ENCODE measurements at places on chromosomes 13 and 19.

DNA sequence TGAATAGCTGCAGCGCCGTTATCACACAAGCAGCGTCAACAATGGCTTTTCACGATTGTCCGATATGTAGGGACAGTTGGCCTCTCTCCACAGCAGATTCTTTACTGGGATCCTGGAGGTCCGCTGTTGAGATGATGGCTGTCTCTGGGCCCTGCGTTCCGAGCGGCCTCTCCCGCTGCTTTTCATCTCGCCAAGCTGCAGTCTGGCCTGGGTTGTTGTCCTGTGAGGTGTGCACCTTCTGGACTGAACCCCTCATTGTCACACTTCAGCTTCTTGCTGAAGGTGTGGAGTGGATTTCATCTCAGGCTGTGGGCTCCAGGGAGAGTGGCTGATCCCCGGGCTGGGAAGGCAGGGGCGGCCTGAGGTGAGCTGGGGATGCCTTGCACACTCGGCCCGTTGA lies 9.6 kb downstream of the UPF1 start:
- no peak for DNase-seq

DNA sequence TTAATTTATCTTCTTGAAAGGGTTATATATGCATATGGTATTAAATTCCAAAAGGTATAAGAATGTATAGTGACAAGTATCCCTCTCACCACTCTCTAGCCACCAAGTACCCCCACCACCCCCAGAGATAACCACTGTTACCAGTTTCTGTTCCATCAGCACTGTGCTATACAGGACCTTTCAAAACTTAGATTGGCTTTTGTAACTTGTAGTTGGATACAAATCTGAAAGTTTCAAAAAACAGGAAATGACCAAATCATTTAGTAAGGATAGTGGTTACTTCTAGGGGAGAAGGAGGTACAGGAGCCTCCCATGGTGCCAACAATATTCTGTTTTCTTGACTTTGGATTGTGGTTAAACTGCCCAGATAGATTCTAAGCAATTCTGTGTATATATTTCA lies 56.7 kb downstream of the AKAP11 start:
- no peak for DNase-seq

- DNase-seq = peak; percentile 63
Observed at GRCh38 chr19:44718441-44719261, 19.7 kb downstream of the CEACAM16 start.

DNA sequence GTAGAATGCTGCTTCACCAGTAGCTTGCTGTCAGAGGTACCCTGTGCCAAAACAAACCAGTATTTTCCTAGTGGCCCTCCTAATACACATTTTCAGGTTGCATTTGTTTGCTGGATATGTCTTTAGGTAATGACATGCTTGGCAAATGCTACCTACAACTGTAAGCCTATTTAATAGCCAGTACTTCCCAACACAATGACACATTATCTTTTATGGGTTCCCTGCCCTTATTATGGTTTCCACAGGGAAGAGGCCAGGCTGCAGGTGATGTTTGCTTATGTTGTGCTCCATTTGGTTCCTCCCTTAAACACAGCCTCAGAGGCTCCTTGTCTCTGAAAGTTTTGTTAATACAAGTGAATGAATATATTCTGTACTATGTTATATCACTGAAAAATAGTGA lies 24.7 kb downstream of the FRY start:
- no peak for DNase-seq

- no peak for DNase-seq
Observed at GRCh38 chr13:49543656-49544055, 41.7 kb downstream of the RCBTB1 start.

DNA sequence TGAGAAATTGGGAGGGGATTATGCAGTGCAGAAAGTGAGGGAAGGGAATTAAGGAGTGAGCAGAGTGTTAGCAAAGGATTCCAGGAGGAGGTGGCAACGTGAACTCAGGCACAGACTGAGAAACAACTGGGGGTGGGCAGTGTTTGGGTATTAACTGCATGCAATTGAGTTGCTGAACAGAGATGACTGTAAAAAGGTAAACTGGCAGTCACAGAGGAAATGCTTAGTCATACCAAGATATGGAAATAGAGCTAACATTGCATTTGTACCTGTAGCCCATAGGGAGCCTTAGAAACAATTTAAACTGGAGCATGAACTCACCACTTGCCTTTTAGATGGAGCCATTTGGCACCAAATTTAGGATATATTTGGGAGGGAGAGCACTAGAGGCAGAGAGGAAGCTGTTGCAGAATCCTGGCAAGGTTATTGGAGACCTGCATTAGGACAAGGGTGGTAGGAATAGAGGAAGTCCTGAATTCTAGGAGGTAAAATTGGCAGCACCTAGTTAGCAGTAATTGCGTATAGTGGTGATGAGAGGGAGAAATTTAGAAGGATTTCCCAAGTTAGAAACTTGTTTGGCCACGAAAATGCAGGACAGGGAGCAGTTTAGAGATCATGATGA lies 100.6 kb upstream of the FRY start:
- no peak for DNase-seq

DNA sequence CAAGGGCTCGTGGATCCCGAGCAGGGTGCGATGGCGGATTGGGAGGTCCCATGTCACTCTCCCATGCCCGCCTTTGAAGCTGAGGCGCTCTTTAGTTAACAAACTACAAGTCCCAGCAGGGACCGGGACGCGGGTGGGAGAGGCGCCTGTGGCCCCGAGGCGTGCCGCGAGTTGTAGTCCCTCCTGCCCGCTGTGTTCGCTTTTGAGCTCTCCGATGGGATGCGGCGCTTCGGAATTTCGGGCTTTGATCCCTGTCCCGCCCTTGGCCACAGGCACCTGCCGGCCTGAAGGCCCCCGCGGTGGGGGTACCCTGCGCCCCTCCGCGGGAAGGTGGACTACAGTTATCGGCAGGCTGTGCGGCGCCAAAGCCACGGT lies 11.0 kb downstream of the CYTH2 start:
- peak; percentile 73 for DNase-seq

DNA sequence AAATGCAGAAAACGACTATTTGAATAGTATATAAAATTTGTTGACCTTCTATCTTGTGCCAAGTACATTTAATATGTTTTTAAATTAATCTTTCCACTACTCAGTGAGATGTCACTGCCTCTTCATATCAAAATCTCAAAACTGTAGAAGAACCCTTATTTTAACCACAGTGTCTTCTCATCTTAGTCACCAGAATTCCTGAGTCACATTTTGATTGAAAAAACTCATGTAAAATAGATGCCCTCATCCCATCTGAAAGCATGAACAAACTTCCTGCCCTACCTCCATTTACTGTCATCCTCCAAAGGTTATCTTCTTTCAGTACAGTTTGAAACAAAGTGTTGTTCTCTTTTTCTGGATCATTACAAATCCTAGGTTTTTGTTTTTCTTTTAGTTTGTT lies 1215.4 kb downstream of the PCDH9 start:
- no peak for DNase-seq

- no peak for DNase-seq
Observed at GRCh38 chr19:28258829-28259228, 954.1 kb downstream of the UQCRFS1 start.

- no peak for DNase-seq
Observed at GRCh38 chr19:16244091-16244490, 46.4 kb downstream of the AP1M1 start.

DNA sequence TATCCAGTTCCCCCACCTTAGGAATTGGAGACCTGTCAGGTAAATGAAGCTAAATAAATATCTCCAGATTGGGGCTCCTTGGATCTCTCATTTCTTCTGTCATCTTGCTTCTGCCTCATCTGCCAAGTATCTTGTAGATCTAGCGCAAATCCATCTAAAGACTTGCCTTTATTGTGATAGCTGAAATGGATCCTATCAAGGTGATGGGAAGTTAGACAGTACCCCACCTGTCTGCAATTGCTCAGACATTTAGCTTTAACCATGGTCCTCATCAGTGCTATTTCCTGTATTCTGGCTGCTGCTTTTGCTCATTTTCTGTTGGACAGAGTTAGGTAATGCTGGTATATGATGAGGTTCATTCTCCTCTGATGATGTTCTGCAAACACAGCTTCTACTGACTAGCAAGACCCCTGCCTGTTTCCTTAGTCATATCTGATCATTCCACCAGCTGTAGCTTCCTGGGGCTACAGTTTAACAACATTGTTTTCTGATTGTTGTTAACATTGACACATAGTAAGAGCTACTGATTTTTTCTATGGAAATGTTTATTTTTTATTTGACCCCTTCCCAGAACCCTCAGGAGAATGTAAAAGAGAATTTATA lies 340.0 kb downstream of the DCT start:
- DNase-seq = no peak

DNA sequence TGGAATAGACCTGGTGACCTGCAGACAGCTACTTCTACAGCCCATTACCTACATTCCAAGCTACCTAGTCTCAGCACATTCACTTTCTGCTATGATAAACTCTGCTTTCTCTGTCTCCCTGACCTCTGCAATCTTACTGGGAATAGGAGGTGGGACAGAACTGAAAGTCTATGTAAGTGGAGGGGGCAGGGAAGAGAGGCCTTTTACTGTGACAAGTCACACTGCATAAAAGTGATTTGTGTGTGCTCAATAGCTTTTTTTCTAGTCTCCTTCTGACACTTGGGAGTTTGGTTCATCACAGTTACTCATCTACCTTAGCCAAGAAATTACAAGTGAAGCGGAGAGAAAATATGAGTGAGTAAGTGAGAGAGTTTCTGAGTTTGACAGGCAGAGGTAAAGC lies 322.4 kb downstream of the OLFM4 start:
- no peak for DNase-seq

GRCh38 chr13:99311748-99312492 lies 4.7 kb upstream of the GPR183 start:
- no peak for DNase-seq

GRCh38 chr19:44371815-44372480 lies 15.5 kb upstream of the ZNF112 start:
- no peak for DNase-seq

- no peak for DNase-seq
Observed at GRCh38 chr13:95499811-95500712, 52.5 kb upstream of the CLDN10 start.
